ENCODE measurements at places on chromosomes 1 and 21.

GRCh38 chr1:22285549-22286396 is 142.9 kb upstream of the WNT4 start:
- no peak for DNase-seq

GRCh38 chr1:227424159-227424680 is 105.9 kb upstream of the CDC42BPA start:
- no peak for DNase-seq

DNA sequence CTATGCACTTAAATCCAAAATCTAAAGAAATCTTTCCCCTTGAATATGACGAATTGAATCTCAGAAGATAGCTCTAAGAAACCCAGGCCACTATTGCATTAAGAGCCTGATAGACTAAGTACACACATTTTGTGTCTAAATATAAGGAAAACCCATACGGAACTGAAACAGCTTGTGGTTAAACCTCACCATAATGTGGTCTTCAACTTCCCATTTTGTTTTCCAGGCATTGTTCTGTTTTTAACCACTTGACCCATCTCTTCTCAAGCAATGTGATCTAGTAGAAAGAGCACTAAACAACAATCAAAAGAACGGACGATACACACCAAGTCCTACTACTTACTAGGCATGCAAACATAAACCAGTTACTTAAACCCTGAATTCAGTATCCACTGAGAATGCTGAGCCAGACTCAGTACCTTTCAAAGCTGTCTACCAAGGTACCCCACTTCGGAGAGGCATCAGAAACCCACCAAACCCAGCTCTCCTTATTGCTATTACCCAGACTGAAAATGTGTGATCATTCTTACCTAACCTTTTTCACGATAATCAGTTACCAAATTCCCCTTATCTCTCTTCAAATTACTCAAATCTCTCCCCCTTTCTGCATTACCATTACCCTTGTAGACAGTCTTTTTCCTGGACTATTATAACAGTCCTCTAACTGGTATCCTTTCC is 12.8 kb downstream of the OTUD7B start:
- DNase-seq = peak; percentile 44

GRCh38 chr1:28822799-28823198 is 10.8 kb downstream of the OPRD1 start:
- no peak for DNase-seq

- no peak for DNase-seq
These were observed 594.6 kb downstream of the PTPRU start for GRCh38 chr1:29830916-29831315.

- DNase-seq = no peak
These were observed 15.6 kb upstream of the C21orf91 start for GRCh38 chr21:17834639-17835354.

- DNase-seq = no peak
These were observed 5.8 kb downstream of the SDC3 start for GRCh38 chr1:30902593-30903290.

GRCh38 chr1:41758500-41758899 is 160.2 kb downstream of the HIVEP3 start:
- DNase-seq = no peak

DNA sequence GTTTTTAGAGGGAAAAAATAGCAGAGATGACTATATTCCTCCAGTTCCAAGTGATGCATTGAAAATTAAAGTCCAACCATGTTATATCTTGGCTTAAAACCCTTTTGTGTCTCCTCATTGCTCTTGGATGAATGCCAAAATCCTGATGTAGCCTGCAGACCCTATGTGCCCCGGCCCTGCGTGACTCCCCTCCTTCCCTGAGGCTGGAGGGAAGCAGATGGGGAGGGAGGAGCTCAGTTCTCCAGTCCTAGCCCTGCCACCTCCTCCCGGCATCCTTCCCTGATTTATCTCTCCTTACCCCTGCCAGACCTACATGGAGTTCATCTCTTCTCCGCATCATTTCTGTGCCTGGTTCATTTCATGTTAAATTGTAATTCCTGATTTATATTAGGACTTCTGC is 397.4 kb downstream of the PTPRU start:
- DNase-seq = no peak

GRCh38 chr21:19045876-19046275 is 642.3 kb upstream of the TMPRSS15 start:
- no peak for DNase-seq

- no peak for DNase-seq
These were observed 24.4 kb upstream of the TARBP1 start for GRCh38 chr1:234503193-234504050.

DNA sequence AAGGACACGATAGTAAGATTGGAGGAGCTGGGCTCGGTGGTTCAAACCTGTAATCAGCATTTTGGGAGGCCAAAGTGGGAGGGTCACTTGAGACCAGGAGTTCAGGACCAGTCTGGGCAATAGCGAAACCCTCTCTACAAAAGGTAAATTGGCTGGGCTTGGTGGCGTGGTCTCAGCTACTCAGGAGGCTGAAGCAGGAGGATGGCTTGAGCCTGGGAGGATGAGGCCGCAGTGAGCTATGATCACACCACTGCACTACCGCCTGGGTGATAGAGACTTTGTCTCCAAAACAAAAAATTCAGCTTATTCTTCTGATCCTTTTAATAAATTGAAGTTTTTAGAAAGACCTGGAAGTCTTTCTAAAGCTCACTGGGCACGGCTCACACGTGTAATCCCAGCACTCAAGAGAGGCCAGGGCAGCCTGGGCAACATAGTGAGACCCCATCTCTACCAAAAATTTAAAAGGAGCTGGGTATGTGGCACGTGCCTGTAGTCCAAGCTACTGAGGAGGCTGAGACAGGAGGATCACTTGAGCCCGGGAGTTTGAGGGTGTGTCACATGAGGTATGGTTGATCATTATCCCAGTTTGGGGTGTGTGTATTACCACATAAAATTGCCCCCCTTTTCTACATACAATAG is 15.3 kb downstream of the MASP2 start:
- DNase-seq = no peak

GRCh38 chr1:230125141-230125540 is 58.1 kb downstream of the GALNT2 start:
- DNase-seq = no peak

DNA sequence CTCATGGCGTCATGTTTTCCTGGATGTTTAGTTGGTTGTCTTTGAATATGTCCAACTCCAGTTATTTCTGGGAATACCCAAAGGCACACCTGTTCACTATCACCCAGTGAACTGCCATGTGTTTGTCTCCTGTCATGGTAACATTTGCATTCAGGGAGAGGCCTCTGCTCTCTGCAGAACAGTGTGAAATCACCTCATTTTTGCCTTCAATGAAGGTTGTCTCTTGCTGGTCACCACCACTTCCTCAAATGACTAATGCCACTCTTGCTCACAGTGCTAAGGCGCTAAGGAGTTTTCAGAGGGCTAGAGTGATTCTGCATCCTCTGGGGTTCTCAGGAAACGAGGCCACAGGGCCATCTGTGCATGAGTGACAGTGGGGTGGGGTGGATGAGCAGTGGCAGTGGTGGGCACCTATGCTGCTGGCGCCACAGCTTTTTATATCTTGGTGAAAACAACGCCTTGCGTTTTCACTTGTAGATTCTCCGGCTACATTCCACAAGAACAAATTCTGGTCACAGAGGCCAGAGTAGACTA is 60.0 kb upstream of the ATP5PO start:
- DNase-seq = peak; percentile 91

DNA sequence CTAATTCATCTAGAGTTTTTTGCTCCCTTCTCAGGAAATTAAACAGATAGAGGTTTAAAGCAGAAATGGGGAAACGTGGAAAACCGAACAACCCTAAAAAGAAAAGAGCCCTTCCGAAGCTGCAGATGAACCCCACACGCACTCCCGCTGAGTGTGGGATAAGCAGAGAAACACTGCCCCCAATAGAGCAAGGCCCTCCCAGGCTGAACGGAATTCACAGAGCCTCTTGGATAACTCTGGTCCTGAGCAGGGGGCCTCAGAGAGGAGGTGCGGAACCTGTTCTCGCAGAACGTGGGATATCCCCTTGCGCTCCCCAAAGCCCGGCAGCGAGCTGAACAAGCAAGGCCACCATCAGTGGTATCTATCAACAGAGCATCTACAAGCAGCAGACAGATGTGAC is 44.9 kb downstream of the SSBP3 start:
- DNase-seq = no peak

DNA sequence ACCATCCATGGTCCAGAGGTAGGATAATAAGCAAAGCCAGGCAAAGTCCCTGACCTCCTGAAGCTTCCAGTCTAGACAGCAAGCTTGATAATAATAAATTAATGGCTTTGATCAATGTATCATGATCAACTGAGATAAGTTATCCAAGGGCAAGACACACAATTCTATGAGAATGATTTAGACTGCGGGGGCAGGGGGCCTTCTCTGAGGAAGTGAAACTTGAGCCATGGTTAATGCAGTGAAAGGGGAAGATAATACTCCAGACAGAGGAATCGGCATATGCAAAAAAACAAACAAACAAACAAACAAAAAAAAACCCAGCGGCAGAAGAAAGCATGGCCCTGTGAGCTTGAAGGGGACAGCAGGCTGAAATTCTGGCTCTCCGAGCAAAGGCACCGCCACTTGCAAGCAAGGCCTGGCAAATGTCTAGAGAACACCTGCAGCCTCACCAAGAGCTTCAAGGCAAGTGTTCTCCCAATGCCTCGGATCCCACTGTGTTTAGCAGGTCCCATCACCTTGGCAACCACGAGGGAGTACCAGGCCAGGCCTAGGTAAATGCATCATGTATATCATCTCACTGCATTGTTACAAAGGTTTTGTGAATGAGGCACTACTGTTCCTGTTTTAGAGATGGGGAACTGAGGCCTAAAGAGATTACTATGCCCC is 24.9 kb downstream of the CSMD2 start:
- no peak for DNase-seq

DNA sequence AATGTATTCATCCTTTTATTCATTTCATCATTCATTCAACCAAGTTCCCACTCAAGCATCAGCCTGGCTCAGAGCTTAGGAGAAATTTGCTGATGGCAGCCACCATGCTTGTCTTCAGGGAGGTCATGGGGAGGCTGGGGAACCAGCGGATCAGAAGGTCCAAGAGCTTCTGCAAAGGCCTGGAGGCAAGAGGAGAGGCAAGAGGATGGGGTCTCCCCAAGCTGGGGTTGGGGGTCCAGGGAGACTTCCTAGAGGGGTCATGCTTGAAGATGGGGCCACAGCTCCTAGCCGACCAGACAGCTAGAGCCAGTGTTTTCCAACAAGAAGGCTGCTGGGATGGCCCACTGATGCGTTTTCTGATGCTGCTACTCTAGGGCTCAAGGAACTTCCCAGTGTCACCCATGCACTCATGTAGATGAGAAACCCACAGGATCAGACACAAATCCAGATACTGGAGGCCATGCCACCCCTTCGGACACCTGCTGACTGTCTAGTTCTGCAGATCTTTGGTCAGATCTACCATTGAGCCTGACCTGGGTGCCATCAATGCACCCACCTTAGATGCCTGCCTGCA is 315.2 kb downstream of the AJAP1 start:
- DNase-seq = no peak

DNA sequence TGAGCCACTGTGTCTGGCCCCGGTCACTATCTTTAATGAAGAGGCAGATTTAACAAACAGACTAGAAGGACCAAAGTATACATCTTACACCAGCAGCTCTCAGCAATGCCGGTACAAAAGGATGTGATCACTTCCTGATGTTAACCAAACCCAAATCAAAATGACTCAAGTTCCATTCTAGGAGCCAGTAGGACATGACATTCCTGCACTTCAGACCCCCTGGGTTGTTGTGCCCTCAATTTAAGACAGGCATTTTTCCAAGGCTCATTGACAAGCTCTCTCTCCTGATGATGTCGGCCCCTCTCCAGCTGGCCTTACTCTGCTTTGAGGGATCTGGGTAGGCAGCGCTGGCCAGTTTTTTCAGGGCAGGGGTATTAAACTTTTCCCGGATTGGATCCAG is 35.1 kb downstream of the YARS1 start:
- DNase-seq = no peak

DNA sequence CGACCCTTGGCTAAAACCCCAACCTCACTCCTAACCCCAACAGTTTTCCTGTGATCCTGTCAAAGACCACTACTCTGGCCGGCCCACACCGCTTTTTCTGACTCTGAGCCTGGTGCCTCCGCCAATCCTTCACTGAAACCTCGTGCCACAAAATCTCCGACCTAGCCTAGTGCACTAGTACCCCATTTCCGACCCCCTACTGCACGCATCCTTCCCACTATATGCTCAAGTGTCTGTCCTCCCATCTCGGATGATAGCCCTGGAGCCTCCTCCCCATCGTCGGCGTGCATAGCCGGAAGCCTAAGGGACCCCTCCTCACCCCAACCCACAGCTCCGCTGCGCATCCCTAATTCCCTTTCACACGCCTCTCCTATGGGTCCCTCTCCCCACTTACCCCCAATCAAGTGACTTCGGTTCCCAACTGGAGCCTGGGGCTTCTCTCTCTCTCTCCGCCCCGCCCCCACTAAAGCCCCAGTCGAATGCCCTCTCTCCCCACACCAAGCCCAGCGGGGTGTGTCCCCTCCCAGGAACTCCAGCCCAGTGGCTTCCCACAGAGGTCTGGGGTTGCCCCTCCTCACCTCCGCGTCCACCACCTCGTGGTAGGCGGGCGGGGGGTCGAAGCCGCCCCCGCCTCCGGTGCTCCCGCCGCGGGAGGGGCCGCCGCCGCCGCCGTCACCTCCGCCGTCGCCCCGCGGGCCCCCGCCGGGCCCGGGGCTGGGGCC is 791 bp downstream of the USP24 start:
- DNase-seq = peak; percentile 35

DNA sequence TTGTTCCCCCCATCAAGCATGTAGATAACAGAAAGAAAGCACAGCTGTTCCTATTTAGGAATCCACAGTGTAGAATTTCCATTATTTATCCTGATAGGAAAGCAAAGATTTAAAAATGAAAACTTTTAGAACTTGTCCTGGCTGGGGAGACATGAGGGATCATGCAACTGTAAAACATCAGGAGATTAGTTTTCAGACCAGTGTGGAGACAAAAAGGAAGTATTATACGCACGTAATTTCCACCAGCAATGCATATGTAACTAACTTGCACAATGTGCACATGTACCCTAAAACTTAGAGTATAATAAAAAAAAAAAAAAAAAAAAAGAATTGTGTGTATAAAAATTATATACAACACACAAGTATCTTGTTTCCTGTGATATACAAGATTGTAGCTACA is 172.4 kb downstream of the NEGR1 start:
- no peak for DNase-seq
